SK-MEL-5 (cell line): ENCODE measurements at places on chromosomes 1 and 21. TPM values are rescaled to one million over a fixed set of nuclear protein-coding genes. Genes with fewer than 3 reads are reported as not detected.
A peak's percentile ranks its signal among the peaks of the same experiment; 100 is the strongest.

PROK1 gene
- total RNA-seq: not detected in 2 replicates

OR2L2 gene
- not detected in 2 replicates for total RNA-seq

FAM110D gene
- 0.05 TPM in 1 of 2 replicates, not detected in the other for total RNA-seq

DNA sequence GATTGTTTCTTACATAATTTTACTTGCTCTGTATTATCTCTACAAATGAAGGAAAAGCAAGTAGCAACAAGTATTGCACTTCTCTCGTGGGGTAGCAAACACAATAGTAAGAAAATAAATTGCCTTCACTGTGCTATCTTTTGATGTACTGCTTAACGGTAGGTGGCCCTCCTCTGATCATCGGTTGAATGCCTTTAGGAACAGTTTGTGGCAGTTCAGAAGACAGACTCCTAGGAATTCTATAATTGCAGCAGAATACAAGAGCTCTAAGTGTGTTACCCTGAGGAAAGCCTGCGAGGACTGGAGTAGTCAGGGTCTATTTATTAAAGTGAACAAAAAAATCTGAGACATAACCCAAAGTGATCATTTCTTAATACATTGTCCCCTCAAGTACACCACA, 1135.9 kb downstream of the KCNT2 start:
- no peak for DNase-seq

DNA sequence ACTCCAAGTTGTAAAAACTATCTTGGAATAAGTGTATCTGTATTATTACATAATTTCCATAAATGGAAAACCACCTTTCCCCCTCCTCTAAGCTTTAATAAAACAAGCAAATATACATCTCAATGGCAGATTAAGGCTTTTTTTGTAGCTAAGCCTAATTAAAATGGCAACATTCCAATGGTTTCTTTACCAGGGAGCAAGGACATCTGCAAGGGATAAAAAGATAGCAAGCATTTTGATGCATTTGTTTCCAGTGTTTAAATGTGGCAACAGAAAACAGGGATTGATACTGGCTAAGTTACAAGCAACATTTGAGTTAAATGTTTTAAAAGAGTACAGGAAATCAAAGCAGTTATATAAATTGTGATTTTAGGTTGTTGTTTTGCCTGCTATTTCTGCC, 1012.7 kb downstream of the ADGRL2 start:
- DNase-seq: no peak

GRCh38 chr1:32701951-32702598, 495 bp downstream of the SYNC start:
- no peak for DNase-seq

DNA sequence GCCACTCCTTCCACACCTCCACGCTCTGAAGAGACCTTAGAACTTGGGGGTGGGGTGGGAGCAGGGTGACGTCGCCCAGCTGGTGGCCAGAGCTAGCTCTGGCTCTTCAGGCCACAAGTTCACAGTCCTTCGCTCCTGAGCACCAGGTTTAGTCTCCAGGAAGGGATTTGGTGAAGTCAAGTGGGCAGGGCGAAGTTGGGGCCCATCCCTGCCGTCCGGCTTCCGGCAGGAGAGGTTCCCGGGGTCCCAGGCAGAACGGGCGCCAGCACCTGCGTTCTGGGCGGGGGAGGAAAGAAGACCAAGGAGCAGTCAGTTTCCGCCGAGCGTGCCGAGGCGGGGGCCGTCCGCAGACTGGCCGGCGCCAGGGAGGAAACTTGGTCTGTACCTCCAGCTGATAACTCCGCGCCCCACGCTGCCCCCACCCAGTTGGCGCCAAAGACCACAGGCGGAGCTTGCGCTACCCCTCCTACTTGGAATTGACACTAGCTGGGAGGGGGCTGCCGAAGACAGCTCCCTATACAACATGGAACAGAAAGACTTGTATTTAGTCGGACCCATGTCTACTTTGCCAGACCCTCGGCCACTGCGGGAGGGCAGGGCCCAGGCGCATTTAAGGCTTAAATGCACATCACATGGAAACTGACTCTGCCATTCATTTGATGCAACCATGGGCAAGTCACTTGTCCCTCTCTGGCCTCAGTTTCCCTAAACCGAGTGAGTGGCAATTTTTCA, 995 bp downstream of the ID3 start:
- peak; percentile 28 for DNase-seq

DNA sequence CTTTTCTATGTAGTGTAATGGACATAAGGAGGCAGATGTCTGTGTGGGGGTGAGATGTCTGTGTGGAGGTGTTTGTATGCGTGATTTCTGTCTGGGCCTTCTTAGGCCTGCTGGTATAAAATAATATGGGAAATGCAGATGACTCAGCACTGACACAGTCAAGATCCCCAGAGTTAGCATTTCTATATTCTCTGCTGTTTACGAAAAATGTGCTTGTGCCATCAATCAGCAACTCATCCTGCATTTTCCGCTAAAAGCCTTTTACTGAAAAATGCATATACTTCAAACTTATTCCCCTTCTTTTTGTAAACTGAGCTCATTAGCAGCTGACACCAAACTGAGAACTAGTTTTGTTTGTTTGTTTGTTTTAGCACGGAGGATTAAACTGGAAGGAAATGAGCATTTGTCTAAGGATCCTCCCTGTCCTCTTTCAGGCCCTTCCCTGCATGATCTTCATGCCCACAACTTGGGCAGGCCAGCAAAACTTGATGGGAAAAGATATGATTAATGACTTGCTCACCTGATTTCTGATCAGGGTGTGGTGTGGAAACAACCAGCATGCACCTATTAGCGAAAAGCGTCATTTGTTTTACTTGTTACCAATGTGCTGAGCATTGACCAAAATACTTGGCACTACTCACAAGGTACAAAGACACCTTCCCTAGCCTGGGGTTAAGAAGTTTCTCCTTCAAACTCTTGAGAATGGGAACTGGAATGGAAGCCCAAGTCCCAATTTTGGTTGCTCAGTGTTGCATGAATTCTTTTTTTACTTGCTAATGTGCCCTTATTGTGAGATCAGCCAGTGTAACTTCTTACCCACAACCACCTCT, 77.4 kb downstream of the NDUFS5 start:
- DNase-seq: no peak

DNA sequence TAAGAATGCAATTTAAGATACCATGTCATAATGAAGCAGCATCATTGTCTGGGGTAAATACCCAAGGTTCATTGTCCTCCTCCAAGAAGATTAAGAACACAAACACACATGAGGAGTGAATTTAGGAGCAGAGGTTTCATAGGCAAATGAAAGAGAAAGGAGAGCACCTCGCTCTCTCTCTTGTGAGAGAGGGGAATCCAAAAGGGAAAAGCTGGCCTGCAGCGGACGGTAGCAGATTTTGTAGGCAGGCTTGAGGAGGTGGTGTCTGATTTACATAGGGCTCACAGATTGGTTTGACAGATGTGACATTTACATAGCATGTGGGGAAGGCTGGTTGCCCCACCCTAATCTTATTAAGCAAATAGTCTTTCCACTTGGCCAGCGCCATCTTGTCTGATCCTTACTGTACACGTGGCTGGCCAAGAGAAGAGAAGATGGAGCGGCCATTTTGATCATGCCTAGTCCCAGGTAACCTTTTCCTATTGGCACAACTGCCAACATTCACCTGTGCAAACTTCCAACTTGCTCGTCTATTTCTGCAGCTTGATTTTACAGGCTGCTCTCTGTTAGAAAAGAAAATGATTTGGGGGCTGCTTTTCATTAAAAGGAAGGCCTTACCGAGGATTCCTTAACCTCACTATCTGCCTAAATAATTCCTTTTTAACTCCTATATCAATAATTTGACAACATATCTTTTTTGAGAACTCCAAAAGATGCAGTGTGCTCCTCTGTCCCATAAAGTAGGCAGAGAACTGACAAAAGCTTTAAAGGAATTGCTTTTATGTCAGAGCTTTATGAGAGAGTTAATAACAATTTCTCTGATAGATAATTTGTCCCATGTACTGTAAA, 16.0 kb upstream of the LRRC7 start:
- no peak for DNase-seq

DNA sequence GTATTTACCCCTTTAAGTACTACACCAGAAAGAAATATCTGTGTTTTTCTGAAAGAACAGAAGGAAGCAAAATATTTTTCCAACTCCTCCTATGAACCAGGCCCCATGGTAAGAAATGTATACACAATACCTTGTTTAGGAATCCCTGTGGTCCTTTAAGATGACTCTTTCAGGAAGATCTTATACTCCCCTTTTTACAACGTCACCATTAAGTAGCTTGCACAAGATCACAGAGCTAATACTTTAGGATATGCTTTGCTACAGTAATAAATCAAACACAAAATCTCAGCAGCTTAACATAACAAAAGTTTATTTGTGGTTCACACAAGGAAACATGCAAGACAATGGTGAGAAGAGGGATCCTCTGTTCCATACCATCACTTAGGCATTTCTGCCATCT, 8.8 kb upstream of the LAMB3 start:
- DNase-seq: no peak

DNA sequence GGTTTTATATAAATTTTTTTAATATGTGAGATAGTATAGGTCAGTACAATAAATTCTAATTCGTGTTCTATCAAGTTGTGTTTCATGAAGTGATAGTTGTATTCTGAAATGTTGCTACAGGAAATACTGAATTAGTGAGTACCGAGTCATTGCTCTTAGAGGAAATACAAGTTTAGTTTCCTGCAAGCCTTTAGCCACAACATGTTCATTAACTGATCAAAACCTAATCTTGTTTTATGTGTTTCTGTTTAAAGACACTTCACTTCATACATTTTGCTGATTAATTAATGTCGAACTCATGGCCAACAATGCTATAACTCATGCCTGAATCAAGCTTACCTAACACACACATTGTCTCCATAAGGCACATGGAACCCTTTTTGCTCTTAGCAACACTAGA, 43.6 kb downstream of the LRRC7 start:
- DNase-seq: no peak

GRCh38 chr1:83860490-83861221, 138.3 kb downstream of the TTLL7 start:
- DNase-seq: peak; percentile 71

- no peak for DNase-seq
Observed at GRCh38 chr1:186420923-186421322, 40.0 kb downstream of the PDC start.
